ENCODE measurements at places on chromosomes 12 and 14. TPM values are rescaled to one million over a fixed set of nuclear protein-coding genes. Genes with fewer than 3 reads are reported as not detected.

GRCh38 chr14:76129851-76130576, 21.7 kb upstream of the GPATCH2L start:
- H3K27ac ChIP-seq: no peak overlapping the region
- no peak overlapping the region for H3K4me3 ChIP-seq
- peaks cover 34% of the 10 kb centered on the region for H3K27me3 ChIP-seq
- no peak for DNase-seq
- no peaks in the 10 kb centered on the region for H3K36me3 ChIP-seq
- H3K4me1 ChIP-seq: no peaks in the 10 kb centered on the region

GRCh38 chr12:64419696-64420095, 15.5 kb downstream of the XPOT start:
- H3K36me3 ChIP-seq: peaks cover 87% of the 10 kb centered on the region
- no peaks in the 10 kb centered on the region for H3K4me1 ChIP-seq
- DNase-seq: no peak
- H3K27ac ChIP-seq: no peak overlapping the region

DNA sequence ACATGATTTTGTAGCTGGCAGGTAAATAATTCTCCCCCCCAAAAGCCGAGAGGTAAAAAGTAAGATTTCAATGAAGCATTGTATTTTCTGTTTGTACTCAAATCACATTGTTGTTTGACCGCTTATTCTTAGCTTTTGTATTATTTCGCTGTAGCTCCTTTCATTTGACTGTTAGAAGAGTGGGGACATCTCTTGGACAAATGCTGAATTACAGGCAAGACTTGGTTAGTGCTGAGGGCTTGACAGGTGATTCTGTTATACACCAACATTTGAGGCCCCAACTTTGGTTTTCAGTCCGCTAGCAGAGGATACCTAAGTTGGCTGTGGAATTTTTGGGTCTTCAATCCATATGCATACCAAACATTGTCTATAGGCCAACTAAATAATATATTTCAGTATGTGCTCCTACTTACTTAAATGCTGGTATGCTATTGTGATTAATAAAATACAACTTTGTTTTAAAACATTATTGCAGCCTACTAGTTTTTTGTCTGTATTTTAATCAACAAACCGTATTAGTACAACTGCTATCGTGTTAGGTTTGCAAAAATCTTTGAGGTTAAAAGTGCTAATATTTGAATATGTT, 102.2 kb downstream of the ERC1 start:
- H3K36me3 ChIP-seq: no peaks in the 10 kb centered on the region
- no peaks in the 10 kb centered on the region for H3K27me3 ChIP-seq
- H3K4me3 ChIP-seq: no peak overlapping the region
- no peaks in the 10 kb centered on the region for H3K4me1 ChIP-seq

- H3K36me3 ChIP-seq: no peaks in the 10 kb centered on the region
- DNase-seq: no peak
Measured at GRCh38 chr12:75784591-75784990, 247.0 kb downstream of the PHLDA1 start.

- H3K36me3 ChIP-seq: no peaks in the 10 kb centered on the region
- no peaks in the 10 kb centered on the region for H3K27me3 ChIP-seq
- DNase-seq: no peak
- H3K27ac ChIP-seq: no peak overlapping the region
Measured at GRCh38 chr12:122799641-122800243, 25.4 kb downstream of the CCDC62 start.

- H3K4me1 ChIP-seq: no peaks in the 10 kb centered on the region
- DNase-seq: no peak
- no peaks in the 10 kb centered on the region for H3K27me3 ChIP-seq
- no peak overlapping the region for H3K27ac ChIP-seq
- H3K36me3 ChIP-seq: no peaks in the 10 kb centered on the region
- H3K4me3 ChIP-seq: no peak overlapping the region
Measured at GRCh38 chr14:97866664-97867063, 1069.5 kb downstream of the VRK1 start.

- DNase-seq: no peak
- H3K27ac ChIP-seq: no peak overlapping the region
- H3K4me1 ChIP-seq: no peaks in the 10 kb centered on the region
- H3K4me3 ChIP-seq: no peak overlapping the region
Measured at GRCh38 chr14:100884456-100884855, 19.1 kb downstream of the RTL1 start.

DNA sequence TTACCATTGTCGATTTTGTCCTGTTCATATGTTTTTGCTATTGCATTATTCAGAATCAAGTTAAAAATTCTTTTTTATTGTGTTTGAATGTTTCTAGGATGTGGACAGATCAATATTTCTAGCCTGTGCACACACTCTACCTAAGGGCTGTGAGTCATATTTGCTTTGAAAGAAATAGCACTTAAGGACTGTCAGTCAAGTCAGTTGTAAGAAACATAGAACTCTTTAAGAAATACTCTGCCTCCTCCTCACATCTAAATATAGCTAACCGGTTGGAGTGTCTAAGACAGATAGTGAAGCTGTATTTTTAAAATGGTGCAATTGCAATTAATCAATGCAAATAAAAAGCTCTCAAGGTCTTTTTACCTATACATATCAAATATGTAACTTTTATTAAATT, 17.9 kb upstream of the MGST1 start:
- peak; percentile 41 for DNase-seq
- no peaks in the 10 kb centered on the region for H3K27me3 ChIP-seq
- no peak overlapping the region for H3K4me3 ChIP-seq
- H3K36me3 ChIP-seq: no peaks in the 10 kb centered on the region

GRCh38 chr14:32408018-32408417, 78.9 kb downstream of the AKAP6 start:
- no peak overlapping the region for H3K4me3 ChIP-seq
- no peak overlapping the region for H3K27ac ChIP-seq
- H3K4me1 ChIP-seq: peaks cover 9% of the 10 kb centered on the region
- no peaks in the 10 kb centered on the region for H3K36me3 ChIP-seq
- DNase-seq: peak; percentile 37

- H3K4me1 ChIP-seq: no peaks in the 10 kb centered on the region
- no peaks in the 10 kb centered on the region for H3K36me3 ChIP-seq
- H3K4me3 ChIP-seq: no peak overlapping the region
- no peaks in the 10 kb centered on the region for H3K27me3 ChIP-seq
- DNase-seq: no peak
- H3K27ac ChIP-seq: no peak overlapping the region
Measured at GRCh38 chr12:119327471-119327870, 7.1 kb upstream of the CCDC60 start.

DNA sequence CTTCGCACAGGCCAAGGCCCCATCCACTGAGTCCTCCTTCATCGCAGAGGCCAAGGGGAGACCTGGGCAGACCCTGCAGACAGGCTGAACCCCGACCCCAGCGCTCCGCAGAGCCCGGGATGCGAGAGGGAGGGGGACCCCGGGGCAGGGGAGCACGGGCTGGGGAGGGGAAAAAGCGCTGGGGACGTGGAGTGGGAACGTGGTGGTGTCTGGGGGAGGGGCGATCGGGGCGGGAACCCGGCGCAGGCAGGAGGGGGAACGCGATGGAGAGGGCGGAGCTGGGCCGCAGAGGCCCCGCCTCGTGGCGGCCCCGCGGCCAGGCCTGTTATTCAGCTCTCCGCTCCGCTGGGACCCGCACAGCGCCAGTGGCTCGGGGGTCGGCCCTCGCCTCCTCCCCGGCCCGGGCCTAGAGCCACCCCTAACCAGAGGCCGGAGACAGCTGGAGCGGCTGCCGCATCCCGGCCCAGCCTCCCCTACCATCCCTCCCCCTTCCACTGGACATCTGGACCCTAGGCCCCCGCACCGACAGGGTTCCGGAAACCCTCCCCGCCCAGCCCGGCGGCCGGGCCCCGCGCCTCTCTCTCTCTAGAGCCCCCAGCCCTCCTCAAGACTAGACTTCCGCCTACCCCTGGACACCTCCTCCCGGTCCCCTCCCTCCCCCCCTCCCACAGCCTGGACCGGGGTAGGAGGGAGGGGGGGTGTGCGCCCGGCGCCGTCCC, at the start of gene ARHGEF25:
Gene ARHGEF25 (plus strand): TSS at position 328 of the 719 bp plus-strand sequence. CDS start 460 bp downstream, outside the sequence.
- DNase-seq: no peak
- peaks cover 14% of the 10 kb centered on the region for H3K4me1 ChIP-seq
- H3K36me3 ChIP-seq: no peaks in the 10 kb centered on the region
- no peak within 1 kb of the TSS for H3K27ac ChIP-seq
- peak within 1 kb of the TSS; percentile 61 for H3K4me3 ChIP-seq

Gene AGAP2
- 0.17 TPM for total RNA-seq

Gene UNC119B
- 24.3 TPM for total RNA-seq

Gene ATP5MC2
- 237 TPM for total RNA-seq

Measured in astrocyte (in vitro differentiated cells and primary cell).